ENCODE measurements at places on chromosomes 2 and 18. TPM values are rescaled to one million over a fixed set of nuclear protein-coding genes. Genes with fewer than 3 reads are reported as not detected.

DNA sequence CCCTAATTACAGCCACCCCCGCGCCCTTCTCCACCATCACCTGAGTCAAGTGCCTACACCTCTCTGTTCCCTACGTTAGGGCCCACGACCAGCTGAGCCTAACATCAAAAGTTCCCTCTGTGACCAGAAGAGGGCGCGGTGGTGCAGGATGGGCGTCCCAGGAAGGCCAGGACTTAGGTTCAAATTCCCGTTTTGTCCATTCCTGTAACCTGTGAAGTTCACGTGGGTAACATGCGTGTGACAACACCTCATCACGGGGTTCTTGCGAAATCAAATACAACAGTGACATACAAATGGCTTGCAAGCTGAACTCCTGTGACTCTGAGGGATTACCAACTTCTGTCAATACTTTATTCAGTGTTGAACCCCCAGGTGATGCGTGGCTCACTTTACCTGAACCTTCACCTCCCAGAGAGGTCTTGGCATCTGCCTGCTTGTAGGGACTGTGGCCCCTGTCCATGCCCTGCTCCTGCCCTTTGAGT is 207.9 kb downstream of the ARL4C start:
- peak; percentile 24 for DNase-seq

ATOH8 gene
- not detected for polyA plus RNA-seq

GRCh38 chr2:197042739-197043196 is 116.3 kb upstream of the PGAP1 start:
- DNase-seq, result no peak

GRCh38 chr2:109425411-109425810 is 188.4 kb downstream of the SEPTIN10 start:
- no peak for DNase-seq

- no peak for DNase-seq
These were observed 520 bp downstream of the GLS start for GRCh38 chr2:190881084-190881597.

- no peak for DNase-seq
These were observed 154.1 kb downstream of the SMAD7 start for GRCh38 chr18:48796491-48797205.

GRCh38 chr2:43238813-43239212 is 12.4 kb upstream of the ZFP36L2 start:
- no peak for DNase-seq

GRCh38 chr2:60505880-60506260 is 47.6 kb downstream of the BCL11A start:
- peak; percentile 58 for DNase-seq

GRCh38 chr2:23760736-23761135 is 166.2 kb downstream of the ATAD2B start:
- no peak for DNase-seq

Measured in mammary epithelial cell (primary cell).